ENCODE measurements at places on chromosomes 16 and 17.

GRCh38 chr16:6853565-6853964 is 479.1 kb upstream of the RBFOX1 start:
- DNase-seq: no peak

- no peak for DNase-seq
These were observed 14.3 kb downstream of the ACSF2 start for GRCh38 chr17:50440172-50440837.

DNA sequence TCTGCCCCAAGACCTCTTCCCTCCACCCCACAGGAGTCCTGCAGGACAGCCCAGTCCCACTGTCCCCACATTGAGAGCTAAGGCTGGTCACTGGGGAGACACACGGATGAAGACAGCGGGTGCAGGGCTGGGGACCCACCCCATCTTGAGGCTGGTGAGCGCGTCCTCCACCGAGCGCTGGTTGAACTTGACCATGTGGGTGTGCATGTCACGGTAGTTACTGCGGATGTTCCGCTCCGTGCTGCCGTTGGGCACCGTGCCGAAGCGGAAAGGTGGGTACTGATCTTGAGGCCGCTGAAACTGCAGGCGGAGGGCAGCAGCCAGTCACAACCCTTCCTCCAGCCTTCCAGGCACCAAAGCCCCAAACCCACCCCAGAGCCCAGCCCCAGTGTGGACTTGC is 13.1 kb downstream of the GRIN2C start:
- no peak for DNase-seq

DNA sequence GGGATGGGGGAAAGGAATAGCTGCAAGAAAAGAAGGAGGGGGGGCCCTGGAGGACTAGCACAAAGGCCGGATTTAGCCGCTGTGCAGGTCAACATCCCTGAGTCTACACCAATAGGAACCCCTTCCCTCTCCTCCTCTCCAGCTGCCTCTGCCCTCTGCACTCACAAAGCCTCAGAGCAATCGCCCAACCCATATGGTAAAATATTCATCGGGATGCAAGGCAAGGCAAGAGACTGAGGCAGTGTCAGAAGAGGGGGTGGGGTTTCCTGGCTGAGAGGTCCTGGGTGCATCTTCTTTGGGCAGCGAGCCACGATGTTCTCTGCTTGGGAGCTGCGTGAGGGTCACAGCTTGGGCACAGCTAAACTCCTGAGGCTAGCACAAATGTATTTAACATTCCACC is 115.5 kb upstream of the NLRP1 start:
- DNase-seq: no peak

DNA sequence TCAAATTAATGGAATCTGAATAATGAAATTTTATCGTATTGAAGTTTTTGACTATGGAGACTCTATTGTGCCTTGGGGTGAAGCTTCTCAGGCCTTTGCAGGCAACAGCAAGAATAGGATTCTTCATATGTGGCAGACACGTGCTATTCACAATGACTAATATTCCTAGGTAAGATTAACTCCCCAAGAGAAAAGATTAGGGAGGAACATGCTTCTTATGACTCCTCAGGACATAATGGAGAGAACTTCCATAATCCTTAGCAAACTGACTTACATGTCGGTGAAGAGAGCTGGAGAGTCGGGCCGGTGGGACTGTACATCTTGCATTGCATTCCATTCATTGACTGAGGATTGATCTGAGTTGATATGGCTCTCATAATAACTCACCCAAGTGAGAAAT is 48.9 kb upstream of the CORO6 start:
- DNase-seq: no peak

DNA sequence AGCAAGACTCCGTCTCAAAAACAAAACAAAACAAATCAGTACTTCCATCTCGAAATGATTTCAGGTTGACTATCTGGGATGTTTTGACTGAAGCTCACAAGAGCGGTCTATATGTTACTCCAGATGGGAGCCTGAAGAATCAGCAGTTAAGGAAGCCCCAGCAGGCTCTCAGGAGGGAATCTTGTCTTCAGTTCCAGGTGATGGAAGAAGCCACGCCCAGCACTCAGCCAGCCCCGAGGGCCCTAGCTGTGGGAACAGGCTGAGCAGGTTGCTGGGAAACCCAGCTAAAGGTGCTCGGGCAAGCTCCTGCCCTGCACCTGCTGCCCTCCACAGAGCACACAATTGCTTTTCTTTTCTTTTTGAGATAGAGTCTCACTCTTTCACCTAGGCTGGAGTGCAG is 32.4 kb downstream of the WIPI1 start:
- no peak for DNase-seq

DNA sequence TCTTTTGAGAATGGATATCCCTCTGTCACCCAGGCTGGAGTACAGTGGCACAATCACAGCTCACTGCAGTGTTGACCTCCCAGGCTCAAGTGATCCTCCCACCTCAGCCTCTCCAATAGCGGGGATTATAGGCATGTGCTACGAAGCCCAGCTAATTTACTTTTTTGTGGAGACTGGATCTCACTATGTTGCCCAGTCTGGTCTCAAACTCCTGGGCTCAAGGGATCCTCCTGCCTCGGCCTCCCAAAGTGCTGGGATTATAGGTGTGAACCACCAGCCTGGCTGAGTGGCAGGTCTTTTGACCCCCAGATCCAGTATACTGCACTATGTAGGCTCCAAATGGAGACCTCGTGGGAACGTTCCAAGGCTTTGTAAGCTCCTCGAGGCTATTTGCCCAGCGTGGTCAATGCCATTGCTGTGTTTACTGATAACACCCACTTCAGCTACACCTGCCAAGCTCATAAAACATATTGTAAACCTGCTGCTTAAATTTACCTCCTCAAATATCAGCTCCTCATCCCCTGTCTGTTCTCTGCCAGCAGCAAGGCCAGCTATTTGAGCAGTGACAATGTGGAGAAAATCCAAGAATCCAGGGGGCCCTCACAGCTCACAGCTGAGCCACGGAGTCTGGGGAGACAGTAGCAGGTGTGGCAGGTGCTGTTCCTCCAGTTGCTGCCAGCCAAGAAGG is 16.2 kb upstream of the KIFC3 start:
- DNase-seq: no peak

- DNase-seq: no peak
These were observed 91.3 kb downstream of the NDE1 start for GRCh38 chr16:15741207-15741871.

- DNase-seq: no peak
These were observed 3.7 kb downstream of the NOL3 start for GRCh38 chr16:67173808-67174705.
